Ovary (tissue), 10 donors: ENCODE measurements at places on chromosomes 11 and 22. TPM values are rescaled to one million over a fixed set of nuclear protein-coding genes. Genes with fewer than 3 reads are reported as not detected.

GRCh38 chr11:78834886-78835285 lies 260.2 kb upstream of the NARS2 start:
- DNase-seq, result no peak

DNA sequence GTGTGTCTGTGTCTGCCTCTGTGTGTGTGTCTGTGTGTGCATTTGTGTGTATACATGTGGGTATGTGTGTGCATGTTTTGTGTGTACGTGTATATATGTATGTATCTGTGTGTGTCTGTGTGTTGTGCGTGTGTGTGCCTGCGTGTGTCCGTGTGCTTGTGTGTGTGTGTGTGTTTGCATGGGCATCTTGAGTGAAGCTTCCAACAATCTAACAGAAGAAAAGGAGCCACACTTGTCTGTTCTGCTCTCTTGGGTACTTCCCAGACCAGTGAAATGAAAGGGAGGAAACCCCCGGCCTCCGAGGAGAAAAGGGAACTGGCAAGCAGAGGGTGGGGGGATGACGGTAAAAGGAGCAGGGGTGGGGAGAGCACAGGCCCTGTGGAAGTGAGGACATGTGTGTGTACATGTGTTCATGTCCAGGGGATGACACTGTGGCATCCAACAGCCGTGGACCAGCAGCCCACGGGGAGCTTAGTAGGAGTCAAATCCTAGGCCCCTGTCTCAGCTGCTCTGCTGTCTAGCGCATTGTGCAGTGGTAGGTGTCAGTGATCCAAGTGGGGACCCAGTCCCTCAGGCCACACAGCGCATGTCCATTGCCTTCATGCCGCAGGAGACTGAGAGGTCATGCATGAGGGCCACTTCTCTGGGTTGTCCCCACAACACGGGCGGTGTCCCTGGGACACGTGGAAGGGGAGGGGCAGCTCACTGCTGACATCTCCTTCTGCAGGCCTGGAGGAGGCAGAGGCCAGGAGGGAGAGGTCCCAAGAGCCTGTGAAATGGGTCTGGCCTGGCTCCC lies 8.1 kb downstream of the CSF2RB start:
- DNase-seq, result no peak

GRCh38 chr11:126186708-126187529 lies 24.5 kb downstream of the RPUSD4 start:
- no peak for DNase-seq

GRCh38 chr22:20117633-20118299 lies 740 bp upstream of the TRMT2A start:
- DNase-seq, result peak; percentile 38

GRCh38 chr11:72786305-72787215 lies 7.3 kb downstream of the STARD10 start:
- DNase-seq, result no peak

GRCh38 chr11:76096552-76096951 lies 109.8 kb downstream of the WNT11 start:
- no peak for DNase-seq

DNA sequence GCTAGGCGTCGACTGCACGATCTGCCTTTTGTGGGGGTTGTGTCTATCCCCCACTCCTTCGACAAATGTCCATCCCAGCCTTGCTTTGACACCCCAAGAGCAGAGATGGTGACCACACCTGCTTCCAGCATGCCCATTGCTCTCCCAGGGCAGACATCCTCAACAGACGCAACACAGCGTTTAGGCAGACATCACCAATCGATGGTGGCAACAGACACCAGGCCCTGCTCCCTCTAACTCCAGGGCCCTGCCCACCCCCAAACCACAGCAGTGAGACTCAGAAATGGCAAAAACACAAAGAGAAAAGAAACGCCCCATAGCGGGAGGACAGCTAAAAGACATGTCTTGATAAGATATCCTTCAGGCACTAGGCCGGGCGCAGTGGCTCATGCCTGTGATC lies 150.9 kb downstream of the CRYBB2 start:
- no peak for DNase-seq

- peak; percentile 31 for DNase-seq
These were observed 27.3 kb downstream of the SCGB1A1 start for GRCh38 chr11:62446091-62446490.

- DNase-seq, result no peak
These were observed 177.8 kb upstream of the MPPED2 start for GRCh38 chr11:30763951-30764350.

DNA sequence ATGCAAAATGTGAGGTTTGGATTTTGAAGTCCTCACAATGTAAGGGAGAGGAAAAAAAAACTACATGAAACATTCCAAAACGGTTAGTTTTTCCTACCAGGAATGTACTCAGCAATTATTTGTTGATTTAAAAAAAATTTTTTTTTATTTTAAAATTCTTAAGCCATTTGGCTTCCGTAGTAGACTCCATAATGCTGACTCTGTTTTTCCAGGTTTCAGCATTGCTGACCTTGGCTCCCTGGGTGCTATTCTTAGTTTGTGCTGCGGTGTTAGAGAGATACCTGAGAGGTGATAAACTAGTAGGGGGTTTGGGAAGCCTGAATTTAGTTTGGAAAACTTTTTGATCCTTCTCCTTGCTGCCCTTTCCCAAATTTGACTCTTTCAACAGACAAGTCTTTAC lies 10.6 kb downstream of the STT3A start:
- DNase-seq, result no peak

- no peak for DNase-seq
These were observed 1.6 kb downstream of the SLC22A12 start for GRCh38 chr11:64592656-64593055.

GRCh38 chr22:27513021-27513420 lies 288.5 kb downstream of the MN1 start:
- DNase-seq, result no peak

DNA sequence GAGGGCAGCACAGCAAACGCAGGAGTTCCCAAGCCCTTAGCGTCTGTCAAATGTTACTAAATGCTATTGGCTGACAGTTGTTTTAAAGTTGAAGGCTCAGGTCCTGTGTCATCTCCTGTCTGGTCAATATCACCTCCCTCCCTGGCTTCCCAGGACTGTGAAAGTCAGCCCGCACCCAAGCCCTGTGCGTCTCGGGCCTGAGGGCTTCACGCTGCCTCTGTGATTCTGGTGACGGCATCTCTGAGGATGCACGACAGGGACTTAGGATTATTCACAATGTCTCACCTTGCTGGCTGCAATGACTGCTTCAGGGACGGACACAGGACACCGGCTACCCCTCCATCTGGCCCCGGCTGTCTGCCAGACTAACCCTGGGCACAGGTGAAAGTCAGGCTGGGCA lies 415.3 kb downstream of the CTTN start:
- DNase-seq, result no peak

DNA sequence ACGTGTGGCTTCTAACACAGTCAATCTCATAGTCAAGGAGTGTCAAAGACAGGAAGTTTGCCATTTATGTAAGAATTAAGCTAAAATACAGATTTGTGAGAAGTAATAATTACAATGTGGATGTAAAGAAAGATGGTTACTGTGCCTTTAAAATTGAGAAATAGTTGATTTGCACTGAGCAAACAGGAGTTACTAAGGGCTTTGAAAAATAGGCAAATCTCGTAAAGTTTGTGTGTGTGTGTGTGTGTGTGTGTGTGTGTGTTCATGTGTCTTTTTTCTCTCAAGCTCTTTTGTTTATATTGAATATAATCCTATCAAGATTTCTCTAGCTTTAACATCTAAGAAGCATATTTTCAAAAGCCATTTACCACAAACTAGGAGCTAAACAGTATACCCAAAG lies 2284.5 kb downstream of the LRRC4C start:
- no peak for DNase-seq

GRCh38 chr22:36868546-36869181 lies 7.9 kb downstream of the NCF4 start:
- DNase-seq, result no peak

DNA sequence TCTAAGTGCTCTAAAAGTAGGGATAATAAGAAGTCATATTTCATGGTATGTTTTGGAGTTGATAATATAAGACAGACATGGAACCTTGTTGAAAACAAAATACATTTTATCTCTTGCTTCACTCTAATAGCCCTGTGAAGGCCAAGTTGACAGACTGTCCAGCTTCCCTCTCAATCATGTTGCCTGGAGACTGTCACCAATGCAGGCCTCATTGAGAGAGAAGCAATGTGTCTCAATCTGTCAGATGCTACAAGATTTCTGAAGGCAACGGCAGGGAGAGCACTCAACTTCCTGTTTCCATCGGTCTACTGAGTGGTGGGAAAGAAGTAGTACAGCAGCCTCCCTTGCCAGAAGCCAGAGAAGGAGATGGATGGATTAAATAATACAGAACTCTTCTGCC lies 23.6 kb upstream of the FJX1 start:
- DNase-seq, result no peak

DNA sequence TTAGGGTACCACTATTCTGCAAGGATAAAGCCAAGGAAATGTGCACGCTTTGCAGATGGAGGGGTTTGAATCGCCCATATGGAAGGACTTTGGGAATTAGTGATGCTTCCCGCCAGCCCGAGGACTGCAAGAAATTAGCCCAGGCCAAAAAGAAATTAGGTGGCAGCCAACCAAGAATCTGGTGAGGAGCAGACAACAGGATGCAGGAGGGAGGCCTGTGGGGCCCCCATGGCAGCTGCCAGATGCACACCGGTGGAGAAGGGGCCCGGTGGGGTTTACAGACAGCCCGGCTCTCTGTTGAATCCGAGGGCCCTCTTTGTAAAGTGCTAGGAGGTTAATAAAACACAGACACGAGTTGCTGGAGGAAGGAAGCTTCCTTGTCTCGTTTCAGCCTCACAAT lies 73.5 kb downstream of the TIMP3 start:
- no peak for DNase-seq

GRCh38 chr11:116563028-116563711 lies 209.6 kb downstream of the BUD13 start:
- no peak for DNase-seq

DNA sequence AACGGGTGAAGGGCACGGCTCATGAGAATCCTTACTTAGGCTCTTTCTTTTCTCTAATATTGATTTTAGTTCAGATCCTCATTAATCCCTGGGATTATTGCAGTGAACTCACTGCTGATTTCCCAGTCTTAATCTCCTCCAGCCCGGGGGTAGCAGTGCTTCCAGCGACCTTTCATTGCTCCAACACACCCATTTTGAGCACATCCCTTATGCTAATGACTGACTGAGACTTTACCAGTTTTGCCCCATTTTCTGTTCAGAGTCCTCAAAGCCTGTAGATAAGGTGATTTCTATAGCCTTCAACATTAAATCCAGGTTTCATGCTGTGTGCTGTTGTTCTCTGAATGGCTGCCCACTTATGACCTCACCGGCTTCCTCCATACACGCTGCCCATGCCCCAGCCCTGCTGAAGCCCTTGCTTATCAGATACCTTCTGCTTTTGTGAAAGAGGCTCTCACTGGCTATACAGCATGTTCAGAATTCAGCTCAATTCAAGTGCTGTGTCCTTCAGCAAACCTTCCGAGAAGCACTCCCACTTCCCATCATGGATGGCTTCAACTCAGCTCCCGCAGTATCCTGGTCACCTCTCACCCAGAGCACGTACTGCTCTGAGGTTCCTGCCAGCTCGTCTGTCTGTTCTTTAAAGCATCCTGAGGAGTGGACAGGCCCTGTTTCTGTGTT lies 49.0 kb downstream of the PPFIA1 start:
- DNase-seq, result no peak

DNA sequence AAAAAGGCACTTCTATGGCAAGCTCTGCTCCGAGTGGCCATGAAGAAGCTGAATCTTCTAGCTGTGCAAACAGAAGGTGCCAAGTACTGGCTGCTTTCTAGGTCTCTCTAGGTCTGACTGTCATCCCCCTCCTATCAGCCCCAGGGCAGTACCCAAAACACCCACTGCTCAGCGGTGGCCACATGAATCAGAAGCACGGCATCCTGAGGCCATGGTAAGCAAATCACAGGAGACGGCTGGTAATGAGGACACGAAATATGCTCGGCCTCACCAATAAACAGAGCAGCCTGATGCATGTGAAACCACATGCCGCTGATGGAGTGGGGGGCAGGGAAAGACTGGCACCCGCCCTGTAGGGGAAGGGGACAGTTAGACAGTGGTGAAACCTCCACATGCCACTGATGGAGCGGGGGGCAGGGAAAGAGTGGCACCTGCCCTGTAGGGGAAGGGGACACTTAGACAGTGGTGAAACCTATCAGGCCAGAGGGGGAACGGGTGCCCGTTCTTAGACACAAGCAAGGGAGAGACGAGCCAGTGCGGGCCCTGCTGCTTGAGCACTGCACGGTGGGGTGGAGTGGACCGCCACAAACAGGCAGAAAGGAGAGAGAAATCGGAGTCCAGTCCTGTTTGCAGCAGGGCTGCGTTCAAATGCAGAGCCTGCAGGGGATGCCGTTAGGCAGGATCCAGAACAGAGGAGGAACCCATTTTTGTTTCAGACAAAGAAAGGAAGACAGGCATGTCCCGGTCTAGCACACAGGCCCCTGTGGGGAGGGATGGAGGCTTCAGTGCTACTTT lies 29.9 kb upstream of the MOB2 start:
- no peak for DNase-seq

DNA sequence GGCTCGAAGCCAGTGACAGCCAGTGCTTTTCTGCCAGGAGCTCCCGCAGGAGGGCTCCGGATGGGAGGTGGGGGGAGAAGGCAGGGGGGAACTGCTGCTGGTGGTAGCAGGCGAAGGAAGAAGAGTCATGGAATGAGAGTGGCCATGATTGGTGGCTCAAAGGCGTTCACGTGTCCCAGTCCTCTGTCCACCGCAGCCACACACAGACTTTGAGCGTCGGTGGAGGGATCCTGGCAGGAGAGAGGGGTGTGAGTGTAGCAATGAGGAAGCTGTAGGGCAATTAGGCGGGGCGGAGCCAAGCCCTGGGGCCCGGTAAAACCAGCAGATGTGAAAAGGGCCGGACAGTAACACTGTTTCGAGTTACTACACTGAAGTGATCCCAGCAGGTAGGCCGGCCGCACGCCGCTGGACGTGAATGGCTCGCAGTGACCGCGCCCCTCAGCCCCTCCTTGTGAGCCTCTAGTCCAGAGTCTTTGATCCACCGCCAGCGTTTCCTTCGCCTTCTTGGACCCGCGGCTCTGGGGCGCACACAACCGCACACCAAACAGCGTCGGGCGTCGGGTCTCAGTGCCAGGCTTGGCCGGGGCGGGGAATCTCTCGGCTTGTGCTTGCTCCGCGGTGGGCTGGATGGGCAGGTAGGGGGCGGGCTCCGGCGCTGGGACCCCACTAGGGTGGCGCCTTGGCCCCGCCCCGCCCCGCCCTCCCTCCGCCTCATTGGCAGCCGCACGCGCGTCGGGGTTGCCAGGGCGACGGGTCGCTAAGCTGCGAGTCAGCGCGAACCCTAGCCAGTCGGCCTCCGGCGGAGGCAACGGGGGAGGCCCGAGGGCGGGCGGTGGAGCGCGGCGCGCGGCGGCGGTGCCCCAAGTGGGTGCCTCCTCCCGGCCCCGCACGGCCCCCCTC lies at the start of gene LRRC10B:
Gene LRRC10B (plus strand): TSS at position 788 of the 900 bp plus-strand sequence. CDS start 250 bp downstream, outside the sequence.
- DNase-seq, result no peak

HEPHL1 gene
- total RNA-seq, result not detected

MISFA gene
- 2.7 TPM for total RNA-seq

KRTAP5-1 gene
- total RNA-seq, result not detected

FSHB gene
- not detected for total RNA-seq

FAM227A gene
- 2.2 TPM for total RNA-seq

GLB1L2 gene
- 21.6 TPM for total RNA-seq

ARHGAP20 gene
- 1.7 TPM for total RNA-seq
